ENCODE measurements at places on chromosomes 1 and 21.

DNA sequence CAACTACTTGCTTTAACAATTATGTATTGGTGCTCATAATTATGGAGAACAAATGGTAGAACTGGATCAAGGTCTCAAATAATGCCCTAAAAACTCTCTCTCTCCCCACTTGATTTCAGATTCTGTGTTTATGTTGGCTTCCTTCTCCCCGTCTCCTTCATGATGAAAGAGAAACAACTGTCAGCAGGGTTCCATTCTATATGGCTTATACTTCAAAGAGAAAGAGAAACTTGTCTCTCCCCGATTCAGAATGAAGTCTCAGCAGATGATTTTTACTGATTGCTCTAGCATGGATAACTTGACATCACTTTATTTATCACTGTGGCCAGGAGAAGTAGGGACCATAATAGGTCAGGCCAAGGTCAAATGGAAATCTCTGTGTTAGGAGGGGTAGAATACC lies 575.6 kb downstream of the AGBL4 start:
- DNase-seq = no peak

DNA sequence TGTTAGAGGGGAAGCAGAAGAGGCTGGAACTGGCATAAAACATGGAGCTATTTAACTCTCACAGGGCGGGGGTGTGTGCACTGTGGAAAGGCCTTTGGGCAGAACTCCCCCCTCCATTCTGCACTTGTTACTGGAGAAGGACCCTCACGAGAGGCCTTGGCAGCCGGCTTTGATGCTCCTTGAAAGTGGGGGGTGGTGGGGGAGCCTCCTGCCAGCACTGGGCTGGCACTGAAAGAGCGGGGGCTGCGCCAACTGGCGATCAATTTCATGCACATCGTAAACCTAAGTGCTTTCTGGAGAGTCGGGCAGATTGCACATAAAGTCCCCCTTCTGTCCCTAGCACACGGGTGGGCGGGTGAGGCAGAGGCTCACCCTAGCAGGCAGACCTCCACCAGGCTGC lies 28.9 kb downstream of the FOXO6 start:
- no peak for DNase-seq

- no peak for DNase-seq
These were observed 72.6 kb downstream of the SGIP1 start for GRCh38 chr1:66606362-66607065.

- DNase-seq = no peak
These were observed 17.9 kb downstream of the PTTG1IP start for GRCh38 chr21:44855572-44855971.

GRCh38 chr1:89901957-89902669 lies 81.3 kb downstream of the LRRC8D start:
- no peak for DNase-seq

GRCh38 chr1:247370786-247371732 lies 39.4 kb upstream of the ZNF496 start:
- DNase-seq = no peak

DNA sequence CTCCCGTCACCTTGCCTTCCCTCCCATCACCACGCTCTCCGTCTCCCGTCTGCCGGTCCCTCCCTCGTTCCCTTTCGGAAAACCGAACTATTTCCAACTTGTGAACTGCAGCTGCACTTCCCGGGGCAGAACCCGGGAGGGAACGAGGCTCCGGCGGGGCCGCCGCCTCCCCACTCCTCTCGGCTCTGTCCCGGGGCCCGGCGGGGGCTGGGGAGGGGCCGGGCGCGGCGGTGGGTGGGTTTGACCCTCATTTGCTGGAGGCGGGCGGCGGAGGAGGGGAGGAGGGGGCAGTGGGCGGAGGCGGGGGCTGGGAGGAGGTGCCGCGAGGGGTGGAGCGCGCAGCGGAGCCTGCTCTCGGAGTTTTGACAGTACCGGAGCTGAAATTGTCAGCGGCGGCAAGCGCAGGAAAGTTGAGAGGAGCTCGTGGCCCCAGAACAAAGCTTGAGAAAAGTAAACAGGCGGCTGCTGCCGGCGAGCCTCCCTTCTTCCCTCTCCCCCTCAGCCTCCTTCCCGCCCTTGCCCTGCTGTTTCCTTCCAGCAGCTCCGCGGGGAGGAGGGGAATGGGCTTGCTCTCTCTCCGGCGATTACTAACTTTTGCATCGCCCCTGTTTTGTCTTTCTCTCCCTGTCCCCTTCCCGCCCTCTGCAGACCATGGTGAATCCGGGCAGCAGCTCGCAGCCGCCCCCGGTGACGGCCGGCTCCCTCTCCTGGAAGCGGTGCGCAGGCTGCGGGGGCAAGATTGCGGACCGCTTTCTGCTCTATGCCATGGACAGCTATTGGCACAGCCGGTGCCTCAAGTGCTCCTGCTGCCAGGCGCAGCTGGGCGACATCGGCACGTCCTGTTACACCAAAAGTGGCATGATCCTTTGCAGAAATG lies 2.9 kb downstream of the LMO4 start:
- DNase-seq = peak; percentile 97

- peak; percentile 47 for DNase-seq
These were observed 78.9 kb downstream of the CD247 start for GRCh38 chr1:167439301-167439988.

DNA sequence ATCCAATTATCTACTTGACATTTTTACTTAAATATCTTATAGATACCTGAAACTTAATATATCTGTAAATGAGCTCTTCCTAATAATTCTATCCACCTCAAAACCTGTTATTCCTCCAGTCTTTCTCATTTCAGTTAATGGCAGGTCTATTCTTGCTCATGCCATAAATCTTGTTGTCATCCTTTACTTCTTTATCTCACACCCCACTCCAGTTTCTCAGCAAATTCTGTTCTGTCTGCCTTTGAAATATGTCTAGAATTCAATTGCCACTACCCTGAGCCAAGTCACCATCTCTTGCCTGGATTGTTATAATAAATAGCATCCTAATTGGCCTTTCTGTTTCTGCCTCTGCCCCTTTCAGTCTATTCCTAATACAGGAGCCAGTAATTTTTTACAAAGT lies 105.8 kb downstream of the MAN1A2 start:
- no peak for DNase-seq

DNA sequence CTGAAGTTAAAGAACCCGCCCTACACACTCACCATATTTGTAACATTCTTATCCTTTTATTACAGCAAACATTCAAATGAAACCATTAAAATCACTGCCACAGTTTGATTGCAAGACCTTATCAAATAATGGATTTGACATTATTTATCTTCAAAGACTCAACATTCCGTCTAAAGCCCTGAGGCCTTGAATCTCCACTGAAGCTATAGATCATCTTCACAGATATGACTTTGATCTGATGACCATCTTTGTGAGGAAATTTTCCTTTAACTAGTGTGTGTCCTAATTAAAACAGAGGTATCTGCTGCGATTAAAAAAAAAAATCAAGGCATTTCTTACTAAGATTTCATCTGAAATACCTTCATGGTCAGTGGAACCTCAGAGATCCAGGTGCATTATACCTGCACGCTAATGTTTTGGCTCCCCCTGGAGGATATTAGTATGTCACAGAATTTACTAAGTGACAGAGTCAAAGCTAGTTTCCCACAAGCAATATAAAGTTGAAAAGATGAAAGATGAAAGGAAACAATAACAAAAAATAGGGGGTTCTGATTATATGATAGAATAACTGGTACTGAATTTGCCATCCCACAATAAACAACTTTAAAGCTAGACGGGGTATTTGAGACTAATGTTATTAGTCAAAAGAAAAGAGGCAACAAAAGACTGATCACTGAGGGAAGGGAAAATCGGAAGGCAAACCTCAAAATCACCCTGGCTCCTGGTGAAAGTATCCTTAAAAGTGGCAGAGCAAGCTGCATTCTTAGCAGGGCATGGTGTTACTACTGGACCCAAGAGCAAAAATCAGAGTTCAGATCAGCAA lies 923.4 kb downstream of the NCAM2 start:
- peak; percentile 39 for DNase-seq

DNA sequence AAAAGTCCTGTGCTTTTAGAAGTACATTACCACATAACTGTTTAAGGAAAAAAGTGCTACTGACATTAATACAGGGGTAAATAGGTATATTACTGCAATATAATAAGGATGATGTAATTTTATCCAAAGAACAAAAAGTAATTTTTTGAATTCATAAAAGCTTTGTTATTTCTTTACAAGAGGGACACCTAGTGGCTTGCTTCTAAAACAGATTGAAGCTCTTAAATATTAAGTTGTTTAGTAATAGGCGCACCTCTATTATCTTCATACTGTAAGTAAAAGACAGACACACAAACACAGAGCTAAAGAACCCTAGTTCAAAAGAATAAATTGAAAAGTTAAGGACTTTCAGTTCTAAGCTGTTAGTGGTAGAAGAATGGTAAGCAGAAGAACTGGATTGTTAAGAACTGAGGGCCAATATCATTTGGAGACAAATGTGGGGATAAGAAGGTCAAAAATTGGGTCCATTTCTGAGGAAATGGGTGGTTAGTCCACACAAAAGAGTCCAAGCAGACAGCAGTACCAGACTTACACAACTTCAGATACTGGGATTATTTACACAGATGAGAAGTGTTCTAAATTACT lies 15.4 kb downstream of the ZNHIT6 start:
- peak; percentile 16 for DNase-seq

GRCh38 chr21:25857308-25858074 lies 122.7 kb downstream of the GABPA start:
- DNase-seq = no peak

DNA sequence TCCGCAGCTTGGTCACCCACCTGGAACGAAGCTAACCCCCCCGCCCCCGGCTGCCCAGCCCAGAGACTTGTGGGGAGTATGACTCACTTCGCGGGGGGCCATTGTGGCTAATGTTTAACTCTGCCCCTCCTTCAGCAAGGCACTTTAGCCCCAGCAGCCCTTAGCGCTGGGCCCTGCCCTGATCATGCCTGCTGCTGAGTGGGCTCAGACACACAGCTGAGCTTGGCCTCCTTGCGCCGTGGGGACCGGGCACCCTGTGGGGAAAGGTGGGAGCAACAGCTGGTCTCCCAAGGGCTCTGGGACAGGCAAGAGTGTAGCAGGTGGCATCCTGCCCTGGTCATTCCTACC lies 6.3 kb upstream of the LAD1 start:
- DNase-seq = no peak

GRCh38 chr1:26359981-26360806 lies 6.3 kb upstream of the CRYBG2 start:
- DNase-seq = no peak

- no peak for DNase-seq
These were observed 515.8 kb downstream of the SMYD3 start for GRCh38 chr1:245991266-245991665.

DNA sequence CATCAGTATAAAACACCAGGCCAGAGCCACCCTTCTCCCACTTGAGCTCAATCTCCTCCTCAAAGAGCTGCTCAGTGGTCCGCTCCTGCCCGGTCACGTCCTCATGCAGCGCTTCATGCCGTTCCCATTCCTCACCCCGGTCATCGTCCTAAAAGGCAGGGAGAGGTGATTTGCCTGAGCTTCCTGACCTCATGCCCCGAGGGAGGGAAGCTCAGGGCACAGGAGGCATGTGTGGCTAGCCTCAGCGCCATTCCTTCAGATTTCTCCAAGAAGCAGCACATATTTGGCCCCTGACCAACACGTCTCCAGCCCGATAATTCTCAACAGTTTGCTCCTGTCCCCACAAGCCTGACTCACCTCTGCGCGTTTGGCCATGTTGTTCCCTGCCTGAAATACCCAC lies 4.2 kb upstream of the GPN2 start:
- DNase-seq = no peak

DNA sequence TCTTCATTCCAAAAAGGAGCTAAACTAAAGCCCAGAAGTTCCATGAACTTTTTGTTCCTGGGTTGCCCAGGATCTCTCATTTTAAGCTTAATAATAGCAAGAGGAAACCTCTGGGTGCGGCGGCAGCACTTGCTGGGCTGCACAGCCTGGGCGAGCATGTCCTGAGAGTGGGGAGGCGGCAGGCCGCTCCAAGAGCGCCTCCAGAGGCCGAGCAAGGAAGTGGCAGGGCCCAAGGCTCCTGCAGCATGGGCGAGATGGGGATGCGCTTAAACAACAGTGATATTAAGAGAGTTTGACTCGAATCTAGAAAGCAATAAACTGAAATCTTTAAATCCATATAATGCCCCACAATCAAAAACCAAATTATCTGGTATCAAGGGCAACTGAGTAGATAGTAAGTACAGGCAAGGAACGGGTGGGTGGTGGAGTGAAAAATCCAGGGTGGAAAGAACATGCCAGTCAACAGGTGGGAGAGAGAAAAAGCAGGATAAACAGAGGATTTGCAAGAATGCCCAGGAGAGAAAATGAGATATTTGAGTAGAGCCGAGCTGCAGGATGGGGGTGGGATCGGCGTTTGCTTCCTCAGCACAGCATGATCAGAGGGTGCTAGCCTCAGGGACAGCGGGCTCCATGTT lies 14.1 kb upstream of the TNR start:
- DNase-seq = peak; percentile 34

DNA sequence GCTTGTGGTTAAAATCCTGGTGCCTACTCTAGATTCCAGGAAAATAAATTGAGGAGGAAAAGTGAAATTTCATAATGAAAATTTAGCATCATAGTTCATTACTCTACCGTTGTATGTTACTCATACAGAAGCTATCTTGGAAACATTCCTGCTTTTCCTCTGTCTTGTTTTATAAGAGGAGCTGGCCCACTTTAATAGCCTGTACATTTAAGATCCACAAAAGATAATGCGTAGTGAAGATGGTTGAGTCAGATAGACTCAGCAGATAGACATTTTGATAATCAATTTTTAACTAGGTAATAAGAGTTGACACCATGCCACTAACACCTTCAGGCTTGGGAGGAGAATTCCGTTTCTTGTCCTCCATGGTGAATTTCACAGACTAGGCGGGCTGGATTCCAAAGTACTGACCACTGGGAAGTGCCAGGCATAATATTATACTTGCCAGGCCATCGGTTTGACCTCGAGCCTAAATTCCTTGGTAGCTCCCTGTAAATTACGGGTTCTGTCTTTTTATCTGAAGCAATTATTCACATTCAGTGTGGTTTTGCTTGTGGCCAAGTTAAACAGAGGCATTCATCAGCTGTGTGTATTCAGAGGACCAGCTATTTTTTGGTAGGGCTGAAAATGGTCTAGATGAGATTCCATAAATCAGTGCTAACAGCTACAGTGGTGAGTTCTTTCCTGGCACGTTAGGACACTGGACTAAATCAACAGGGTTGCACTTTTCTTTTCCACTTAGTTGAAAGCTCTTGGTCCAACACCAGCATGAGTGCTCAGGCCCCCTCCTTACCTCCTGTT lies 111.9 kb upstream of the KAZN start:
- DNase-seq = no peak

GRCh38 chr21:34825948-34826548 lies 157.3 kb downstream of the CLIC6 start:
- no peak for DNase-seq

GRCh38 chr1:55310505-55310971 lies 95.4 kb upstream of the USP24 start:
- no peak for DNase-seq
